Colonic mucosa (tissue), 4 donors: ENCODE measurements at places on chromosomes 12 and 14. TPM values are rescaled to one million over a fixed set of nuclear protein-coding genes. Genes with fewer than 3 reads are reported as not detected.

GRCh38 chr14:24913746-24914145 is 136.2 kb downstream of the STXBP6 start:
- H3K4me1 ChIP-seq: peaks cover 15% of the 10 kb centered on the region
- no peak for DNase-seq
- H3K27me3 ChIP-seq: no peaks in the 10 kb centered on the region
- H3K4me3 ChIP-seq: no peak overlapping the region
- H3K27ac ChIP-seq: no peak overlapping the region

DNA sequence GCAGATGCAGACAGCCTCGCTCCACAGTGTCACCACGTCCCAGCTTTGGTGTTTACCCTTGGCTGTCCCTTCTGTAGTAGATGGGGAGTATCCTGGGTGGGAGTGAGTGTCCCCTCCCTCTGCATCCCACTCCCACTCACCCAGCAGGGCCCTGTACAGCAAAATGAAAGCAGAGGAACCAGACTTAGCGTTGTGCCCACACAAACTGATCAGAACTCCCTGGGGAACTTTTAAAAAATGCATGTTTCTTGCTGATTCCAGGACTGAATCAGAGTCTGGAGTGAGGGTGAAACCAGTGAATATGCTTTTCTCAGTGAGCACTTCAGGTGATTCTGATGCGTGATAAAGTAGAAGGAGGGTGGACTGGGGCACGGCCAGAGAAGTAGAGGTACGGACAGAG is 2.9 kb downstream of the ACVRL1 start:
- no peak for DNase-seq
- peaks cover 31% of the 10 kb centered on the region for H3K4me1 ChIP-seq
- H3K4me3 ChIP-seq: no peak overlapping the region
- no peaks in the 10 kb centered on the region for H3K36me3 ChIP-seq
- no peaks in the 10 kb centered on the region for H3K27me3 ChIP-seq
- peak overlapping the region; percentile 50 for H3K27ac ChIP-seq

- no peaks in the 10 kb centered on the region for H3K4me1 ChIP-seq
- H3K27me3 ChIP-seq: no peaks in the 10 kb centered on the region
- no peak overlapping the region for H3K4me3 ChIP-seq
- H3K27ac ChIP-seq: no peak overlapping the region
Observed at GRCh38 chr12:106771425-106771824, 3.1 kb upstream of the RIC8B start.

- H3K4me3 ChIP-seq: no peak overlapping the region
- peaks cover 16% of the 10 kb centered on the region for H3K36me3 ChIP-seq
- H3K4me1 ChIP-seq: no peaks in the 10 kb centered on the region
- DNase-seq: no peak
Observed at GRCh38 chr14:64119500-64119899, 174.7 kb downstream of the ESR2 start.

The TCL1B gene
- not detected for total RNA-seq

DNA sequence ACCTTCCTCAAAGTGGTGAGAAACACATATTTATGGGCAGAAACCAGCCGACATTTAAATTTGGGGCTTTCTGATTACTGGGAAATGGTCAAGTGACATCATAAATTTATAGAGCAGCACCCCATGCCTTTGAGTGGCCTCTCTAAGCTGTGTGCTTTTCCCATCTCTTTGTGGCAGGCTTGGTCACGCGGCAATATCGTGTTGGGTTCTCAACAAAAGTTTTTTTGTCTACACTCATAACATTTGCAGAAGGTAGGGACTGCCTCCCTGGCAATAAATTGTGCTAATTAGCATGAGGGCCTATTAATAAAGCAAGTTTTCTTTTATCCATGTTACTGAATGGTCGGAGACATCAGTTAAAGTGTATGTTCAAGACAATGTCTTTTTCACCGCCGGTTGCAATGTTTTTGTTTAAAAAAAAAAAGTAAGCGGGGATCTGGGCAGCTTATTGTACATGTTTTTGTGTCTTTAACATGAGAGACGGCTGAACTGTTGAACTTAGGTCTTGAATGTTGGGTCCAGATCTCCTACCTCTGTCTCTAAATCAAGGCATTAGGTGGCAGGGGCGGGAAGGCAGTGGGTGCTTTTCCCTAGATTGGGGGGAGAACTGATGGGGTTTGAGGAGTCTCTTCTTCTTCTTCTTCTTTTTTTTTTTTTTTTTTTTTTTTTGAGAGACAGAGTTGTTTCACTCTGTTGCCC is 193.3 kb downstream of the PHETA1 start:
- DNase-seq: no peak
- H3K36me3 ChIP-seq: no peaks in the 10 kb centered on the region
- H3K27me3 ChIP-seq: no peaks in the 10 kb centered on the region
- H3K27ac ChIP-seq: no peak overlapping the region
- H3K4me3 ChIP-seq: no peak overlapping the region

DNA sequence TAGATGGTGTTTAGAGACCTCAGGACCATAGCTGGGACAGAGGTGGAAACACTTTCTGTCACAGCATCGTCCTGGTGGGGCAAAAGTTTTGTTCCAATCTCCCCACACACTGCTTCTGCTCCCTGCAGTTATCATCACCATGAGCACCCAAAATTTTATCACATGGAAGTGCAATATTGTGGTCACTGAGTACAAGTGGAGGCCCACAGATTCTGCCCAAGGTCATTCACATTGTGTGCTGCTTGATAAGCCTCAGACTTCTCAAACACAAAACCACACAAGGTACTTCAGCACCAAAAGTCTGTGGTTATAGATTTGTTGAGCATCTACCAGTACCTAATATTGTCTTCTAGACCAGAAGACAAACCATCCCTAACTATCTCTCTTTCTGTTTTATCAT is 554 bp upstream of the KRT77 start:
- no peak for DNase-seq
- no peak overlapping the region for H3K27ac ChIP-seq
- H3K27me3 ChIP-seq: no peaks in the 10 kb centered on the region

The PPHLN1 gene
- total RNA-seq: 39.7 TPM

- no peaks in the 10 kb centered on the region for H3K36me3 ChIP-seq
- no peaks in the 10 kb centered on the region for H3K4me1 ChIP-seq
- H3K4me3 ChIP-seq: no peak overlapping the region
Observed at GRCh38 chr14:40248671-40249070, 816.4 kb upstream of the FBXO33 start.

DNA sequence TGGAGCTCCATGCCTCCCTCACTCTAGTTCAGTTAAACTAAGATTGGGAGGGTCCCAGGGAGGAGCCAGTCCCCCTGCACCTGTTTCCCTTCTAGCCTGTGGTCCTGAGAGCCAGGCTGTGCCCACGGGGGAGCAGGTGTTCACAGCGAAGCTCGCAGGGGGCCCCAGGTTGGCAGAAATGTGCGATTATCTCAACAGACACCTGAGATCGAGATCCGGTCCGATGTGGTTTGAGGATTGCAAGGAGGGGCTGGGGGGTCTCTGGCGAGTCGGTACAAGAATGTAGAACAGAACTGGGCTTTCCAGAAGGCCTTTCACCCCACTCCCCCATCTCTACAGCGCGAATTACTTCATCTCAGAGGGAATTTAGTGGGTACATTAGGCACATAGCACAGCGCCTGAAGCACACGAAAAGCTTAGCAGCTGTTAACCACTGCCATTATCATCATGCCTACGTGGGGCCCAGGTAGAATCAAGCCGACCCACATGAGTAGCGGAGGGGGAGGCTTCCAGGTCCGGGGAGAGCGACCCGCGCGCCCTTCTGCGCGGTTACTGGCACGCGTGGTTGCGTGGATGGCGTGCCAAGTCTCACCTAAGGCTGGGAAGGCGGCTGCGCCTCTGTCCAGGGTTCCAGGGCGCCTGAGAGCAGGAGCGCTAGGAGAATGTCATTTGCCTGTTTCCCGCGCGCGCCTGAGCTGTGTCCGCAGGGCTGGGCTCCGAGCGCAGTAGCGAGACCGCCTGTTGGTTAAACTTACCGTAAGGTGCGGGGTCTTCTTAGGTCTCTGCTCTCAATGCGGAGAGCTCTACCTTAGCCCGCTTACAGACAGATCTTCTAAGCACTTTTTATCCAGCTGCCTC is 1539.5 kb upstream of the TMEM132C start:
- H3K4me1 ChIP-seq: no peaks in the 10 kb centered on the region
- H3K4me3 ChIP-seq: no peak overlapping the region
- H3K27ac ChIP-seq: no peak overlapping the region
- no peak for DNase-seq
- no peaks in the 10 kb centered on the region for H3K36me3 ChIP-seq
- H3K27me3 ChIP-seq: no peaks in the 10 kb centered on the region
